Brain pericyte (primary cell): ENCODE measurements at places on chromosomes 11 and 22.

DNA sequence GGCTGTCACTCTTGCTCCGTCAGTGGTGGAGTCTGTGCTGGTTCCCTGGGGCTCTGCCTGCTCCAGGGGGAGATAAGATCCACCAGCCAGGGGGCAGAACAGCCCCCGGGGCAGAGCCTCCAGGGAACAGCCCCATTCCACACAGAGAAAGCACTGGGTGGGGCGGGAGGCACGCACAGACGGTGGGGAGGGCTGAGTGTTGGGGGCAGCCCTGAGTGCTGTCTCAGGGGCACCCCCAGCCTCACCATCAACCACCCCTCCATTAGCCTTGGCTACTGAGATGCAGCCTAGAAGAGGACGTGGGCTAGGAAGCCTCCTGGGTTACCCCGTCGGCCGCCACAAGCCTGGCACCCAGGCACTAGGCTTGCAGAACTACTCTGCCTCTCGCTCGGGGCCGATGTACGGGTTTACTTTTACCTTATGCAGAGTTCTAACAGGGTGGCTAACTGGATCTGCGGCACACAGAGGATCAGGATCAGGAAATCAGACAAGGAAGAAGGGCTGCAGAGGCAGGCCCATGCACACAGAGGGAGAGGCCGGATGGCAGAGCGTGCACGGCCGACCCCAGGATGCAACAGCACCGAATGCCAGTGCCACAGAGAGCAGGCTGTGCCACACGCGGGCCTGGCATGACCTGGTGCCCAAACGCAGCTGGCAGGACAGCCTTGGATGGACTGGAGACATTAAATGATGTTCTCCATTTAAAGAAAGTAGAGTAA, 140.5 kb downstream of the CTTN start:
- no peak for DNase-seq

DNA sequence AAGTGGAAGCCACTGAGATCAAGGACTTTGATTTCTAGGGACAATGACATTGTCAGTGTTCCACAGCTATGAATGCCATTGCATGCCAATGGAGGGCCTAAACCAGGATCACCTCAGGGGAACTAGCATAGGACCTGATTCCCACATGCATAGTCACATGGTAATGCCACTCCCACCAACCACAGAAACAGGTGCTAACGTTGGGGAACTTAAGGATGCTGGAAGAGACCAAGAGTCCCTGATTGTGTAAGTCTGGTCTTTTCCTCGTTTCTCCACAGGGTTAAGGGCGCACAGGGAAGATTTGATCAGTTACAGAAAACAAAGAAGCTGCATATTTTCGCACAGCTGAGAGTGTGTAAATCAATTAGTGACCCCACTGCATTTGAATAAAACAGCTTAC, 59.4 kb upstream of the CD44 start:
- no peak for DNase-seq

DNA sequence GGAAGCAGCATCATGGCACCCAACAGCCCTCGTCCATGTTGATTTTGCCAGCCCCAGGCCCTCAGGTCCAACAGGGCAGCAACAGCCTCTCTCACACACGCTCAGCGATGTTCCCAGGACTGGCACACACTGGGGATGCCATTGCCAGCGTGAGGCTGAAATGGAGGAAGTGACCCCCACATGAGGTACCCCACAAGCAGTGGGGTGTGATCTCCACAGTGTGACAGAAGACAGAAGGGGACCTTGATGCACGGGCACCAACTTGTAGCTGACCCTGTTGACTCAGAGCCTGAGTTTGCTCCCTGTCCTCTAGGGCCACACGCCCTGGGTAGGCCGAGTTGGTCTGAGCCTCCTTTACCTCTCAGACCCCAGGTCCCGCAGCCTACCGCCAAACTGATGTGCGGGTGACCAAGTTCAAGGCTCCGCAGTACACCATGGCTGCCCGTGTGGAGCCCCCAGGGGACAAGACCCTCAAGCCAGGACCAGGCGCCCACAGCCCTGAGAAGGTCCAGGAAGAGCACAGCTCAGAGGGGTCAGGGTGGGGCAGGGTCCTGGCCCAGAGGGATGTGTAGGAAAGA, 6.2 kb downstream of the SCGB1C1 start:
- no peak for DNase-seq

- DNase-seq: no peak
Measured at GRCh38 chr11:68546555-68546954, 86.0 kb downstream of the PPP6R3 start.

GRCh38 chr11:76234021-76234415, 27.7 kb upstream of the WNT11 start:
- DNase-seq: no peak
